ENCODE measurements at places on chromosomes 3 and 15. TPM values are rescaled to one million over a fixed set of nuclear protein-coding genes. Genes with fewer than 3 reads are reported as not detected.

- no peak for DNase-seq
These were observed 63.8 kb downstream of the SPSB4 start for GRCh38 chr3:141114816-141115460.

DNA sequence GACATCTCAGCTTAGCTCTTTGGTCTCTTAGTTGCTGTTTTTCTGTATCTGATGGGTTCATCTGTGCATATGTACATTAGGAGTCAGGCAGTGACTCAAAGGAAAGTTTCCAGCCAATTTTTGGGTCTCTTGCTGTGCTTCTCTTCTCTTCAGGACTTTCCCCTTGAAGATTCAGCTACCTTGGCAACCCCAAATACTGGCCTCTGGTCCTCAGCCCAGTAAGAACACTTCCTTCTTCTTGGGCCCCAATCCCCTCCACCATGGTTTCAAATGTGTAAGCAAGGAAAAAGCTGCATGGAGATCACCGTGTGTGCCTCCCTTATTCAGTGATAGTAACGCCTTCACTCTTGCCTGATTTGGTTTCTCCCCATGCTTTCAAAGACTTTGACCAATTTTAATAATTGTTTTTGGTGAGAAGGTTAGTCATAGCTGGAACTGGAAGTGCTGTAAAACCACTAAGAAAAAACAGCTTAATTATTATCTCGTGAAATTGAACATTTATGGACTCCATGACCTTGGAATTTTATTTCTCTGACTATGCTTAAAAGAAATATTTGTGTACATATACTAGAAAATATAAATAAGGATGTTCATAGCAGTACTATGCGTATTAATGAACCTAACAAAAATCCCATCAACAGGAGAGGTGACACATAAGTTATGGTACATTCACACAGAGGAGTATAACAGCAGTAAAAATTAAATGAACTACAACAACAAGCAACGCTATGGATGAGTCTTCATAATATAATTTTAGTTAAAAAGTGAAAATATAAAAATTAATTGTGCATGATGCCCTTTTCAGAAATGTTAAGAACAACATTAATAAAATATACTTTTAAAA, 125.3 kb upstream of the BCL6 start:
- no peak for DNase-seq

DNA sequence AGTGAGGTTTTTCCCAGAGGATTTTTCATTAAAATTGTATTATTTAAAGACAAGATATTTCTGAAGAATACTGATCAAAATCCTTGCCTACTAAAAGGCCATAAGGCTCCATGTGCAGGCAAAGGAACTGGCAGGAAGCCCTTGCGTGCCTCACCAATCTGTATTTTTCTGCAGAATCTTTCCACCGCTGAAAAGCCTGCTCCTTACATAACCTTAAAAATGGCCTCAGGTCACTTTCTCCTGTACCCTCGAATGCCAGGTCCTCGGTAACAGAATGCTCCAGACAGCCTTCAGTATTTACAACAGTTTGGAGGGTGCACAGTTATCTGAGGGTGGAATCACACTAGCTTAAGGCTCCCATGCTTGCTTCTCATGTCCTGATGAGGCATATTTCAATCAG, 3.2 kb downstream of the MORC1 start:
- no peak for DNase-seq

The OCA2 gene
- 25.7 TPM for total RNA-seq

All from occipital lobe (tissue), 3 donors.